ENCODE measurements at places on chromosomes 6 and 20. TPM values are rescaled to one million over a fixed set of nuclear protein-coding genes. Genes with fewer than 3 reads are reported as not detected.

TSPO2 gene
- 0.94 TPM for polyA plus RNA-seq

SLC17A3 gene
- polyA plus RNA-seq, result not detected

DNA sequence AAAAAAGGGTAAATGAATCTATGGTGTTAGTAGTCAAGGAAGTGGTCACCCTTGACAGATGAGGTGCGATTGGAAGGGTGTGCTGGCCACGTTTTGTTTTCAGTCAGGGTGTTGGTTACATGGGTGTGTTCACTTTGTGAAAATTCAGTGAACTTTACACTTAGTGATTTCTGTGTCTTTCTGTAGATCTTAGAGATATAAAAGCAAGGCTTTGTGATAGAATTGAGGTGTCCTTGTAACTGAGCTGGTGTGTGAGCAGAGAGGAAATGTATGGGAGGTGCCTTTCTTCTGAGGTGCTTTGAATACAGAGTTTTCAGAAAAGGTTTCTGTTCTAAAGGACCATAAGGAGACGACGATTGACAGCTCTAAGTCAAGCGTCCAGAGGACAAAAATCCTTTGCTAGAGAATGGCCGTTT is 90.5 kb downstream of the SAMD3 start:
- DNase-seq, result no peak

DNA sequence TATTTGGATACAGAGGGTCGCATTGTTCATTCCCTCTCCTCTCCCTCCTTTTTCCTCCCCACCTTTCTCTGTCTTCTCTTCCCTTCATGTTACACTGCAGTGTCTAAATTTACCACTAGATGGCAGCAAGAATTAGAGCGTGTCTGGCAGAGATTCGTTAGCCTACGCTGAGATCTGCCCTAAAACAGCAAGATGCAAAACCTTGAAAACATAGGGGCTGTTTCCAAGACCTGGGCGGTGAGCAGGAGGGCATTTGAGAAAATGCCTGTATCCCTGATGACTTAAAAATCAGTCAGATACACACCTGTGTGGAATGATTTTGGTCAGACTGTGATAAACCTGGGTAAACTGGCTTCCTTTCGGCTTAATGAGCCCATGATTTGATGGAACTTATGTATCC is 101.5 kb upstream of the ISM1 start:
- peak; percentile 79 for DNase-seq

- DNase-seq, result no peak
Observed at GRCh38 chr20:11845340-11845739, 72.4 kb upstream of the BTBD3 start.

GRCh38 chr20:39875492-39876110 is 813.4 kb downstream of the MAFB start:
- no peak for DNase-seq
